GM12865 (cell line): ENCODE measurements at places on chromosomes 7 and 10.

- no peak for DNase-seq
These were observed 15.1 kb upstream of the DENND2A start for GRCh38 chr7:140655511-140656408.

DNA sequence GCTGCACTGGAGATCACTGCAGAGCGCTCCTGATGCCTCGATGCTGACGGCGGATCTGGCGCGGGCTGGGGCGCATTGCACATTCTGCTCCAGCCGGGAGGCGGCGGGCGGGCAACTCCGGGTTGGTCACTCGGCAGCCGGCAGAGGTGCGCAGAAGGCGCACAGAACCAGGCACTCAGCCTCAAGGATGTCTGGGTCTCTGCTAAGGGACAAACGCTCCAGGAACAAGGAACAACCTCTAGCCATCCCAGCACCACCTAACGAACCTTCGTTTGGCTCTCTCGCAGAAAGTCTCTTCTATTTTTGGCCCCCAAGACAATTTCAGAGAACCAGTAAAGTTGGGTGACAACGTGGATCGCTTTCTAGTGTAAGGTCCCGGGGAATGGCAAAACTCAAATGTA, 254.6 kb downstream of the OTUD1 start:
- no peak for DNase-seq

DNA sequence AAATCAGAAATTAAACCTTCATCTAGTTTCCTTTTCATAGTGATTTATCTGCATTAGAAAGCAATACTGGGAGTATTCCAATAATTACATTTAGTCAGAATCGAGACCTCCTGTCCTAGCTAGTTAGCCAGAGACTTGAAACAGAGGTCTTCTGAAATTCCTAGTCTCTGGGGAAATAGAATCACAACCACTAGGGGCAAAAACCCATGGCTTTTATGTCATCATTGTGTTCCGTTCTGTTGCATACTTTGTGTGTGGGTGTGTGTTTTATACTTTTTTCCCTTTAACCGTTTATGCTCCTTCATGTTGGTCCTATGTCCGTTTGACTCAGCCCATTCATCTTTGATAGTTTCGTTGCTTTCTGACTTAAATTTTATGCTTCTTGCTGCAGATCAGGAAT, 79.8 kb downstream of the RALA start:
- DNase-seq, result no peak

GRCh38 chr7:12706900-12707536, 19.6 kb downstream of the ARL4A start:
- no peak for DNase-seq

DNA sequence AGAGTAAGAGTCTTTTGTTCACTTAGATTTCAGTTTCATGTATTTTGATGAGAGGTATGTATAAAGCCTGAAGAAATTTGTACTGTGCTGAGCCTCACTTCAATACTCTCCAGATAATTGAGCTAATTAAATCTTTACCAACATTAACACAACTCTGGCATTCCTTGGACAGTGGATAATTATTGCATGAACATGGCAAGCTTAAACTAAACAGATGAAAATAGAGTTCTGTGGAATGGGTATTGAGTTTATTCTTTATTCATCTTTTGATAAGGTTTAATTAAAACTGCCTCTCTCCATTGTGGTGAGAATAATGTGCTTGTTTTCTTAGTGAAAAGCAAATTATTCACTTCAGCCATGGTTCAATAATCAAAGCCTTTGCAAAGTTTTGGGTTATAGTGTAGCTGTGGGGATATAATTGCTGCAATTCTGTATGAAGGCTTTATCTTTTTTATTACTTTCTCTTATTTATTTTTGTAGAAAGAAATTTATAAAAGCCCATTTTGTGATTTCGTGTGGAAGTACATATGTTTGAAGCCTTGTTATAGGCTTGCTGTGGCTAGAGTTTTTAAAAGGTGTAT, 126.4 kb upstream of the FZD1 start:
- DNase-seq, result no peak

DNA sequence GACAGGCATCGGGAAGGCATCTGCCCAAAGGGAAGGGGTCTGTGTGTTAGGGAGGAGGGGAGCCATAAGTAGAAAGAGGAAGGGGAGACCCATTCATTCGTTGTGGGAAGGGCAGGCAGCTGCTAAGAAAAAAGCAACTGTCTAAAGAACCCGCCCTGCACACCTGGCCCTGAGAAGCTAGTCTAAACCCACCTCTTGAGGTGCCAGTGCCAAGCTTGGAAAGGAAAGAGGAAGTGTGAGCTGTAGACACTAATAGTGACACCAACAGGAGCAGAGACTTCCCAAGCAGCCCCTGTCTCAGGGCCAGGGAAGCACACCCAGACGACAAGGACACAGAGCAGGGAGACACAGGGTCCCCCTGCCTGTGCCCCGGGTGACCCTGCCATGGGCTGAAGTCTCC, 40.8 kb upstream of the PRSS58 start:
- DNase-seq, result no peak

- DNase-seq, result no peak
These were observed 3.1 kb upstream of the GOT1 start for GRCh38 chr10:99433378-99434020.

GRCh38 chr7:4056552-4057288, 625.4 kb upstream of the FOXK1 start:
- no peak for DNase-seq

- no peak for DNase-seq
These were observed 70.4 kb downstream of the C10orf90 start for GRCh38 chr10:126599949-126600682.

DNA sequence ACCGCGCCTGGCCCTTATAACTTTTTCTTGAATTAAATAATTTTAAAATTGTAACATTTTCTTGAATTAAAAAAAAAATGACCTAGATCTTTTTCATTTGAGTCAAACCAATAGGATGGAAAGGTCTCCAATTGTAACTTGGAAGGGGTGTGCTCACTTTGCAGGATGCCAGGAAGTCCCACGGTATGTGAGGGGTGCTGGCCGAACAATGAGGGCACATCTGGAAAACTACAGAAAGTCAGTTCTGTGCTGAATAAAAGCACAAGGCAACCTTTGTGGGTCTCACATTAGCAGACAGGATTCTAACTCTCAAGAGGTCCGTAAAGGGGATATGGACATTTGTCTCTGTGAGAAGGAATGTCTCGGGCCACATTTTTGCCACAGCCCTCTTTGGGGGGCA, 52.8 kb upstream of the PDLIM1 start:
- DNase-seq, result no peak

DNA sequence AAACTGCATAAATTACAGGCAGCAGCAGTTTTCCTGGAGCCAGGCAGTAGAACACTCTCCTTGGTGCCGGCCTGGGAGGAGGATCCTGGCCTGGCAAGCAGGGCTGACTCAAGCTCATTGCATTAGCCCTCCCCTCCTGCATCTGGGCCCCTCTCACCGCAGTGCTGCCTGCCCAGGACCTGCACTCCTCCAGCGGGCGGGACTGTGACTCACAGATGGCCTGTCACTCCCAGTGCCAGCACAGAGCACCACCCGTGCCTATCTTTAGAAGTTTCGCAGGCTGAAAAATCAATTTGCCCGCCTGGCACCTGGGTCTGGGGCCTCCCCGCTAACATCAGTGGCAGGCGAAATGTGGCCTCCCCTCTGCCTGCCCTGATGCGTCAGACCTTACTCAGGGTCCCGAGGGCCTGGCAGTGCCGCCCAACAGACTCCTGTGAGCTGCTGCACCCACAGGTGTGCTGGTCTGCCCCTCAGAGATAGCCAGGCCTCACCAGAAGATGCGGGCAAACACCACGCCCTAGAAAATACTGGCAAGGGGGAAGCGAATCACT, 123.8 kb downstream of the KCNMA1 start:
- no peak for DNase-seq

DNA sequence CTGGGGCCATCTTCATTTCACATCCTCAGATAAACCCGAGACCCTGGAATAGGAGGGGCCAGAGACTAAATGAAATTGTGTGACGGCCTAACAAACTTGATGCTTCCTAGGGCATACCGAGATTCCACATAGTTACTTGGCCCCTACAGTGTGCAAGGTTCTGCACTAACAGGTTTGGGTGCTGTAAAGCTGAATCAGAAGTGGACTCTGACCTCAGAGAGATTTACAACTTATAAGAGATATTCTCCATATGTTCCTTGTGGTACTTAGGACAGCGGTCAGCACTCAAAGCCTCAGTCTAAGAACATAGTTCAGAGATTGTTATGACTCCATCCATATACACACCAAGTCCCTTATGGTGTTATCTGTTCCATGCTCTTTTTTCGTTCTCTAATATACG, 55.1 kb upstream of the FHIP2A start:
- DNase-seq, result no peak

DNA sequence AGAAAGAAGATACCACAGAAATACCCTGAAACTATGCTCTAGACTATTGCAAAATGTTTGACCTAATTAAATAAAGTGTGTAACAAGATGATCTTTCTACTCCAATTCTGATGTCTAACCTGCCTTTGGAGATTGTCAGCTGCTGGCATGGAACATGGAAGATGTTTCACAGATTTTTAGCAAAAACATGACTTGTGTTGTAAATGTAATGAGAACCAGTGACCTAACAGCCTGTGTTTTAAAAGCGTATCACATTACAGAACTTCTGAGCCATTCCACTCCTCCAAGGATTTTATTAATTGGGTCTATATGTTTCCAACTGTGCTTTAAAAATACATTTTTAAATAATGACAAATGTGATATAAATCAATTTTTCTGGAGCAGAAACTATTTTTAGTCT, 526.3 kb upstream of the SEMA3D start:
- no peak for DNase-seq
